Smooth muscle cell of the brain vasculature (primary cell): ENCODE measurements at places on chromosomes 11 and 22.

- DNase-seq: no peak
Observed at GRCh38 chr11:59216641-59217564, 4.2 kb upstream of the MPEG1 start.

DNA sequence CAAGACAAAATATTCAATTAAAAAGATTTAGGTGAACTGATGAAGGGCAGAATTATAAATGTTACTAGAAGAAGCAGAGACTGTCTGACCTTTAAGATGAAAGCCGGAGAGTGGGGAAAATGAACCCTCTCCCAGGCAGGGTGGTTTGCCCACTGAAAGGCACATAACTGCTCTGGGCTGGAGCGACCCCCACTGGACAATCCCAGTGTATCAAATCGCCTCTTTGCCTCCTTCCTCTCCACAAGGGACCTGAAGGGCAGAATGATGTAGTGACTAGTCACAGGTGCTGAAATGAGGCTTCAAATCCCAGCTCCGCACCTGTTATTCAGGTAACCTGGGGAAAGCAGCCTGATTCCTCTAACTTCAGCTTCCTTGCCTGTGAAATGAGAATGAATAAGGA, 69.0 kb downstream of the EFCAB6 start:
- no peak for DNase-seq

DNA sequence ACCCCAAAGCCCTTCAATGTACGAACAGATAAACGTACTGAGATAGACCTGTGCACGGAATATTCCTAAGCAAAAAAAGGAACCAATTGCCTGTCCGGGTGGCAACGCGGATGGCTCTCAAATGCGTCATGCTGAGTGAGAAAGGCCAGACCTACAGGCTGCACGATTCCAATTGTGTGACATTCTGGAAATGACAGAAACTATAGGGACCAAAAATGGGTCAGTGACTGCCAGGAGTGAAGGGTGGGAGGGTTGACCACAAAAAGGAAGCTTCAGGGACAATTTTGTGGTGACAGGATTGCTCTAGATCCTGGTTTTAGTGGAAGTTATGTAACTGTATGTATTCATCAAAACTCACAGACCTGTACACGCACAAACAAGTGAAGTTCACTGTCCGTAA, 24.0 kb upstream of the SYT8 start:
- DNase-seq: no peak

DNA sequence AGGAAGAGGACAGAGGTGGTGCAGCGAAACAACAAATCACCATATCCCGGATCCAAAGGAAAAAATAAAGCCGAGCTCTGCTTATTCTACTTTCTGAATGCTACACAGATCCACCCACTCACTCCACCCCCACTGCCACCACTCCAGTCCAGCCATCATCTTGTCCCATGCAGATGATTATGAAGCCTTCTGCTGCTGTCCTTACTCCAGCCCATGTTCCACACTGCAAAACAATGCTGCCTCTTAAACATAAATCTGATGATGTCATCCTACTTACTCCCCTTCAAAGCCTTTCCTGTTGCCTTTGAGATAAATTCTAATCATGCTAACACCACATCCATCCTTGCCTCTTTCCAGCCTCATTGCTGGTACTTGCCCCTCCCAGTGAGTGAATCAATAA, 6.5 kb upstream of the DRD2 start:
- no peak for DNase-seq

- DNase-seq: no peak
Observed at GRCh38 chr11:92330114-92330513, 105.5 kb downstream of the FAT3 start.

GRCh38 chr22:39148727-39149535, 3.5 kb downstream of the CBX7 start:
- no peak for DNase-seq

DNA sequence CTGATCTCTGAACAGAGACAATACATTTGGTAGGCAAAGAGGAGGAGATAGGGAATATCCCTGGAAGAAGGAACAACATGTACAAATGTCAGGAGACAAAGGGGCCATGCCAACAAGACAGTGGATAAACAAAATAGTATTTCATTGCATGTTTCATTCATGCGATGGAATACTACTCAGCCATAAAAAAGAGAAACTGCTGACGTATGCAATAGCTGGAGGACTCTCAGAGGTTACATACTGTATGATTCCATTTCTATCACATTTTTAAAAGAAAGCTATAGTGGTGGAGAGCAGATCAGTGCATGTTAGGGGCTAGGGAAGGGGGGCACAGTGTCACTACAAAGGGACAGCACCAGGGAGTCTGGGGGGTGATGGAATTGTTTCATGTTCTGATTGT, 572.9 kb upstream of the CADM1 start:
- no peak for DNase-seq

- DNase-seq: no peak
Observed at GRCh38 chr11:121418625-121419114, 33.4 kb upstream of the SORL1 start.

- DNase-seq: no peak
Observed at GRCh38 chr22:39942439-39943230, 17.6 kb upstream of the TMA7B start.

DNA sequence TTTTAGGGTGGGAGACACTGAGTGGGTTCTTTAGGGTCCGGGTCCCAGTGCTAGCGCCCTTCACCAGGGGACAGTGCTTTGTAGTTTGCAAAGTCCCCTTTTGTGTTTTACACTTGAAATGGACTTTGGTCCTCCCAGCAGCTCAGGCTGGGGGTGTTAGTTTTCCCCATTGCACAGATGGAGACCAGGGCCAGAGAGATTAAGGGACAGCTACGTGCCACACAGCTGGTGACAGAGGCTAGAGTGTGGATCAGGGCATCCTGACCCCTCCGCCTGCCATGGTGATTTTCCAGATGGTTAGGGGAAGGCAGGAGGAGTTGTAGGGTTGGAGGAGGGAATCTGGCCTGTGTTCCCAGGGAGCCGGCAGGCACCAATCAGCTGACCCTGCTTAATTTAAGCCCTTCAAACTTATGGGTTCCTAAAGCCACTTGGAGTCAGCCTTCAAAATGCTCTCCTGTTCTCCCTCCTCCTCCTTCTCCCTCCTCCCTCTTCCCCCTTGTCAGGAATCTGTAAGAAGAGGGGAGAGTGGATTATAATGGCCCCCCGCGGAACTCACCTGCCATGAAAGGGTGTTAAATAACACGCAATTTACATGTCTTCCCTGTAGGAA, 22.5 kb upstream of the MPPED1 start:
- no peak for DNase-seq

DNA sequence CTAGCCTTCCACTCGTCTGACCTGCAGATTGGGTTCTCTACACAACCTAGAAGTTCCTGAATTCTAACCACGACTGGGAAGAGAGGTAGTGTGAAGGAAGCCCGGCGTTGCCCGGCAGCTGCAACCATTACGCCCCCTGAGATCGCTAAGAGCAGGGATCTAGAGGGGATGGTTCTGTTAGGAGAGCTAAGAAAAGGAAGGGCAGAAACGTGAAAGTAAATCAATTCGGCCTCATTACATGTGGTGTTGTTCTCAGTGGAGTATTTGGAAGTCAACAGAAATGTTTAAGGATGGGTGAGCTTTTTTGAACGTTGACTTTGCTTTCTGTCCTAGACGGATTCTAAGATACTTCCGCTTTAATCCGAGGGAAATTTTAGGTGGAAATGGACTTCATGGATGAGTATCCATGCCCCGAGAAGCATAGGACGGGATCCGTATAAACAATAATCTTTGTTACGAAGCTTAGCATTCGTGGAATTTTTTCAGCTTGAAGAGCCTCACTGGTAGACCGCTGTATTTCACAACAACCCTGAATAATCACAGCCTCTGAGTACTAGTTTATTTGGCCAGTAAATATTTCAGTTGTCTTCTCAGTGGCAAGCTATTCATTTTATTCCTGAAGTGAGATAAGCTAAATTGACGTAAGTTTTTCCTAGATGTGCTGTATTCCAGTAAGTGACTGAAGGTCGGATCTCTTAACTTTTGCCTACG, 629 bp downstream of the ATP5MG start:
- DNase-seq: no peak

DNA sequence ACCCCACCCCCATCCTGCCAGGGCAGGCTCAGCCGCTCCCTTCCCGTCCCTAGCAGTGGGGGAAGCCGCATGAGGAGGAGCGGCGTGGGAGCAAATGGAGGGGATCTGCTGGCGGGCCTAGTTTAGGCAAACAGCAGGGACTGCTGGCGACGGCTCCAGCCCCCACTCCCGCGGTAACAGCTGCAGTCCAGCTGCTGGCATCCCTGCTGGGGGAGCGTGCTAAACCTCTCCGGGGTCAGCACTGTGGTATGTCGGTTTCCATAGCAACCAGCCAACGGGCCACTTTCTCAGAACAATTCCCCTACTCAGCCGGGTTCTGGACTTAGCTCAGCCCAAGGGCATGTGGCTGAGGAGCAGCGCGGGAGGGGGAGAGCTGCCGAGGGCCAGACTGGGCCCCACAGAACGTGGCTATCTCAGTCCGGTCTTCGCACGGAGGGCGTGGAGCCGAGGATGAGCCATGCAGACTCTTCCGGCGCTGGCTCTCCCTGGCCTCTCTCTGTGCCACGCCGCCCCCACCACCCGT, 98.8 kb downstream of the PKNOX2 start:
- peak; percentile 99 for DNase-seq

GRCh38 chr11:96567176-96567575, 177.4 kb downstream of the JRKL start:
- no peak for DNase-seq

- no peak for DNase-seq
Observed at GRCh38 chr11:68870470-68870869, 28.8 kb upstream of the CPT1A start.

GRCh38 chr22:29093030-29093429, 20.2 kb downstream of the KREMEN1 start:
- no peak for DNase-seq

DNA sequence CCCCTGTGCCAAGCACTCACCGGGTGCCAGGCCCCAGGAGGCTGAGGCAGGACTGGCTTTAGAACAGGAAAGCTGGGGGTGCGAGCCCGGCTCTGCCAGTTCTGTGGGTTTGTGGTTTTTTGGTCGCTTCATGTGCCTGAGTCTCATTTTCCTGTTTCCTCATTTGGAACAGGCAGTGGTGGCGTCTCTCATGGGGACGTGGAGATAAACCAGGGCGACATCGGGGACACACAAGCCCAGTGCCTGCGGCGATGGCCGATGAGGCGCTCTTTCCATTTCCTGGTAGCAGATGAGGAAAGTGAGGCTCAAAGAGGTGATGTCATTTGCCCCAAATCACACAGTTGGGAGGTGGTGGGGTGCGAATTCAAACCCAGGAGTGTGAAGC, 20.8 kb upstream of the CHKA start:
- DNase-seq: no peak

DNA sequence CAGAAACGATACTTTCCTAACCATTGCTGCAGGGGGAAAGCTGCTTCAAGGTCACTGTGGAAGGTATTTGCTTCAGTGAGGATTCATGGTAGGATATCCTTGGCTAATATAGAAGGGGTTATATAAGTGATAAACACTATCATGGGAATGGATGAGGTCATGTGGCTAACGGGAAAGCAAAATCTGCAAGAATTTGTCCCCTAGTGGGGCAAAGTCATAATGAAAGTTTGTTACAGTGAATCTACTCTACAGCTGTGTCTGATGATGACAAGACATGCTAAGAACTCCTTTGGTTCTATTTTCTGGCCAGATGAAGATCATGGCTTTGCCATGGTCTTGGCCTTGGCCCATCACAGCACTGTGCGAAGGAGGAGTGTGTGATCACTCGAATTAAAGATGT, 13.8 kb downstream of the MMP20 start:
- no peak for DNase-seq

GRCh38 chr11:11971906-11972547, 36.4 kb downstream of the DKK3 start:
- DNase-seq: no peak

DNA sequence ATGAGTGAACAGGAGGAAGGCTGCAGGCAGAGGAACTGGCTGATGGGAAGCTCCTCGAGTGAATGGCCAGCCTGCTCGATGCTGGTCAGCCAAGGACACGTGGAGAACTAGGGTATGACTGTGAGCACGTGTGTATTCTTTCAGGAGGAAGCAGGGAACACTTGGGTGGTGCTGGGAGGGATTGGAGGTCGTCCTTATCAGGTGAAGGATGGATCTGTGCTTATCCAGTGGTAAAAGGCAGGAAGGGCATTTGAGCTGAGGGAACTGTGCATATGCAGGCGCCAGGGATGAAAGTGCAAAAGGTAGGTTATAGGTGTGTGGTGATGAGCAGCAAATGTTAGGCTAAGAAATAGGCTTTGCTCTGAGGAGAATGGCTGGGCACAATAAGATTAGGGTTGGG, 9.7 kb upstream of the SLCO2B1 start:
- DNase-seq: no peak

GRCh38 chr11:34890089-34890488, 26.1 kb downstream of the APIP start:
- DNase-seq: no peak

DNA sequence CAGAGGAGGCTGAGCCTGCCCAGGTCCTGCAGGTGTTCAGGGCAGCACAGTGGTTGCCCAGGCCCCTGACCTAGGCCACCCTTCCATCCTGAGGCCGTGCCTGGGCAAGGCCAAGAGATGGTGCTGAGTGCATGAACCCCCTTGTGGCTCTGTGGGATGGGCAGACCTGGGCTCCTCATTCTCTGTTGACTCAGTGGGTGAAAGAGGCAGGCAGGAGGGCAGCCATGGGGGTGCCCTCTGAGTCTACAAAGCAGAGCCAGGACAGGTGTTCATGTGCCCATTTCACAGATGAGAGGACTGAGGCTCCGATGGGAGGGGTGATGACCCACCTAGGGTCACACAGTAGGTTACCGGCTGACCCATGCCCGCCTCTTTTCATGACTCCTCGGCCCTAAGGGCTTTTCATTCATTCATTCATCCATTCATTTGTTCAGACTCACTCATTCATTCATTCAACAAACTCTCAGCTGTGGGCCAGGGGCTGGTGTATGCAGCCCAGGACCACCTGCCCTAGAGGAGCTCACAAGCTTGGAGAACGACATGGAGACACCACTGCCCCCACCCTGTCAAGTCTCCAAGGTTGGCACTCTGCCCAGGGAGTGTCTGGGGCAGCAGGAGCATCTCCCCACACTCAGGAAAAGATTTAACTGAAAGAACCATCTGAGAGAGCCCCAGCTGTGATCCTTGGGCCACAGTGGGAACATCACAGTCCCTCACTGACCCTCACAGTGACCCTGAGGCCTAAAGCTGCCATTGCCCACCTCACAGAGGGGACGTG, 40.5 kb downstream of the IGLL5 start:
- no peak for DNase-seq

DNA sequence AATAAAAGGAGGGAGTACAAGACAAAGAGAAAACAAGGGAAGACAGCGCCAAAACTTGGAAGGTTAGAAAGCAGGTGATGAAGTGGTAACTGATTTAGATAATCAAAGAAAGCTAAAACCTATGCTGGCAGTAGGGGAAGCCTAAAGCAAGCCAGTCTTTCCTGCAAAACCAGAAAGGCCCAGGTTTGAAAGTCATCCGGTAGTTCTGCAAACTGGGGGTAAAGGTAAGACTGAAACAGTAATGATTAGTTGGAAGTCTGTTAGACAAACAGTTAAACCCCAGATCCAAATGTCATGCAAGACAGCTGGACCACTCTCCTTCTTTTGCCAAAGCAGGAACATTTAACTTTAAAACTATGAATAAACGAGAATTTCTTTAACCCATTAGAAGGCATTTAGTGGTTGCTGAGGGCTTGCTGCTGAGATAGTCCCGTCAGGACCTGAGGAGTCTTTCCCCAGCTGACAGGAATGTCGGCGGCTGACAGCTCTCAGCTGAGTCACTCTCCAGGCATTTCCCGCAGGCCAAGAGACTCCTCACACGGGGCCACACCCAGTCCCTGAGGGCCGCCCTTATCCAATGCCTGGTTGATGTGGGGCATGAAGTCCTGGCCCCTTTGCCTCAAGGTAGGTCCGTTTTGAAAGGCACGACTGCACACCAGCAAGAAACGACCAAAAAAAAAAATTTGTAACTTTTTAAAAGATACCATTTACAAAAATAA, 36.3 kb upstream of the CFAP300 start:
- DNase-seq: peak; percentile 31

- DNase-seq: no peak
Observed at GRCh38 chr11:126339863-126340434, 15.5 kb upstream of the ST3GAL4 start.
